ENCODE measurements at places on chromosomes 16 and 17.

DNA sequence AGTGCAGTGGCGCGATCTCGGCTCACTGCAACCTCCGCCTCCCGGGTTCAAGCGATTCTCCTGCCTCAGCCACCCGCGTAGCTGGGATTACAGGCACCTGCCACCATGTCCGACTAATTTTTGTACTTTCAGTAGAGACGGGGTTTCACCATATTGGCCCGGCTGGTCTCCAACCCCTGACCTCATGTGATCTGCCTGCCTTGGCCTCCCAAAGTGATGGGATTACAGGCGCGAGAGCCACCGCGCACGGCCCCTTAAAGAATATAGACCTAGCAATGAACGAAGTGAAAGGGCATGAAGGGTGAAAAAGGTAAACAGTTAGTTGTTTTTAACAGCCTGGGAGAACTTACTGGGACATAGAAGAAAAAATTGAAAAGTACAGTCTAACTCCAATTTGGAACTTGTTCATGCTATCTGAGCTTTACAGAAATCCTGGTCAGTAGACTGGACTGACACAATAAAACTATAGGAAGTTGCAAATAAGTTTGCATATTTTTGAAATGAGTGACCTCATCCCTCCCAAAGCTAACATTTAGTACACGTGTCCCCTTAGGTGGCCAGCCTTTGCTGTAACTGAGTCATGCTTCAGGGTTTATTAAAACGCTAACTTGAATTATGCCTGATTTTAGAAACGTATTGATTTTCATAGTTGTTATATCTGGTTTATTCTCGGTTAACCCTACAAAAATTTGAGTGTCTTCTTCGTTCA, 1.8 kb downstream of the COG1 start:
- peak; percentile 32 for DNase-seq

DNA sequence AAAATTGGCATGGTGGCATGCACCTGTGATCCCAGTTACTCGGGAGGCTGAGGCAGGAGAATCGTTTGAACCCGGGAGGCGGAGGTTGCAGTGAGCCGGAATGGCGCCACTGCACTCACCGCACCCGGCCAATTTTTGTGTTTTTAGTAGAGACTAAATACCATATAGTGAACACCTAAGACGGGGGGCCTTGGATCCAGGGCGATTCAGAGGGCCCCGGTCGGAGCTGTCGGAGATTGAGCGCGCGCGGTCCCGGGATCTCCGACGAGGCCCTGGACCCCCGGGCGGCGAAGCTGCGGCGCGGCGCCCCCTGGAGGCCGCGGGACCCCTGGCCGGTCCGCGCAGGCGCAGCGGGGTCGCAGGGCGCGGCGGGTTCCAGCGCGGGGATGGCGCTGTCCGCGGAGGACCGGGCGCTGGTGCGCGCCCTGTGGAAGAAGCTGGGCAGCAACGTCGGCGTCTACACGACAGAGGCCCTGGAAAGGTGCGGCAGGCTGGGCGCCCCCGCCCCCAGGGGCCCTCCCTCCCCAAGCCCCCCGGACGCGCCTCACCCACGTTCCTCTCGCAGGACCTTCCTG, at the start of gene HBQ1:
HBQ1 (plus strand) TSS at position 359 of the 575 bp plus-strand sequence; CDS start at position 387, 28 bp downstream.
- DNase-seq: no peak

GRCh38 chr17:32558326-32558955, 71.6 kb downstream of the CDK5R1 start:
- no peak for DNase-seq

GRCh38 chr17:83149029-83149725, 69.8 kb downstream of the METRNL start:
- no peak for DNase-seq
